Stimulated activated CD4-positive, alpha-beta T cell treated with anti-CD3 and anti-CD28 coated beads, Interleukin-1b, Interleukin-23, amount 100 ng/mL, for 1 hour (primary cell): ENCODE measurements at places on chromosomes 7 and 10.

DNA sequence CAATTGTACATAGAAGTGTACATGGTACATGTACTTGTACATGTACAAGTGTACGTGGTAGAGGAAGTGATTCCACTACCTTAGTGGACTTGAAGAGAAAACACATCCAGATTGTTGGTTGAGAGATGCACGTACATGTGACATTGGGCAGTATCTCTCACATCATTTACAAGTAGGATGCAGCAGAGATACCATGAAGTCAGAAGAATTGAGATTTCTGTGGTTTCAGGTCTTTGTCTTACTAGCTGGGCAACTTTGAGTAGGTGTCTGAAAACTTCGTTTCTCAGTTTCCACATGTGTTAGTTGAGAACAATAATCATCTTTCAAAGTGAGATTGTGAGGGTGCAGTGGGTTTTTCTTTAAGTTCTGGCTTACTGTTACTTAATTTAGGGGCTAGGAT, 21.5 kb downstream of the CLDN12 start:
- DNase-seq = no peak

GRCh38 chr7:80760292-80760691, 121.8 kb downstream of the CD36 start:
- DNase-seq = no peak

- DNase-seq = no peak
Measured at GRCh38 chr10:661597-662222, 27.8 kb downstream of the DIP2C start.

- DNase-seq = no peak
Measured at GRCh38 chr10:133475821-133476640, 22.3 kb downstream of the SCART1 start.

DNA sequence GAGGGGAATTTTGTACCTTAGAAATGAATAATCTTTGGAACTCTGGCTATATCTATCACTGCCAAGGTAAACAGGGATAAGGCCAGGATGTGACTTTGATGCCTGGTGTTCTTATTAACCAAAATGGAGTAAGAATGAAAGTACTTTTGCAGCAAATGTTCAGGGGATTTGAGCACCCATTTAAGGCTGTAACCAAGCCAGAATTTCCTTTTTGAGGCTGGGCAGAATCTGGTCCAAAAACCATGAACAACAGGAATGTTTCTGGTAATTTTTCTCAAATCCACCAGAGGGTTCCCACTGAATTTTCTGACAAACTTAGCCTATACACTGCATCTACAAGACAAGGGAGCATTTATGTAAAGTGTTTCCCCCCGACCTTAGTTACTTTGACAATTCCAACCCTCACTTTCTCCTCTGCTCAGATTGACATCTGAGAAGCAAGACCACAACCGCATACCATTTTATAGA, 120.6 kb downstream of the BAMBI start:
- no peak for DNase-seq

DNA sequence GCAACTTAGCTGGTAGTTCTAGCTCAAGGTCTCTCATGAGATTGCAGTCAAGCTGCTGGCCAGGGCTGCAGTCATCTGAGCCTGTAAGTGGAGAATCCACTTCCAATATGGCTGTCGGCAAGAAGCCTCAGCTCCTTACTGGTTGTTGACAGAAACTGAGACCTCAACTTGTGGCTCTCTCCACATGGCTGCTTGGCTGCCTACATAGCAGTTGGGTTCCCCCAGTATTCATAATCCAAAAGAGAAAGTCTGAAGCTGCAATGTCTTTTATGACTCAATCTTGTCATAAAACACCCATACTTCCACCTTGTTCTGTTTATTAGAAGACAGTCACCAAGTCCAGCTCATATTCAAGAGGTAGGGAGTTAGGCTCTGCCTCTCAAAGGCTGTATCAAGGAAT, 334.9 kb upstream of the KMT2E start:
- DNase-seq = no peak

- DNase-seq = no peak
Measured at GRCh38 chr7:158609313-158609974, 21.8 kb upstream of the PTPRN2 start.

DNA sequence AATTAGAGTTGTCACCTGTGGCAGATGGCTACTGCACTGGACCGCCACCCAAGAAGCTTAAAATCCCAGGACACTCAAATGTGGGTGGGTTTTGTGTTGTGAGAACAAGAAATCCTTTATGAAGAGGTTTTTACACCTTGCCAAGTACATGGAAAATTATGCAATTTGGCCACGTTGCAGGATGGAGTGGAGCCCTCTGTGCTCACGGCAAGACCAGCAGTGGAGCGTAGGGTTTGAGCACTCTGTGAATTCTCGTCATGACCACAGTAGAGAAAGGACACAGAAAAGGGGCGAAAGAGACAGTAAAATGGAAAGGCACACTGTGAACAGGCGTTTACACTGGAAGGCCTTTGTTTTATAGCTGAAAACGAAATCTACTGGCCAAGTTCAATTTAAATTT, 222.6 kb downstream of the ADARB2 start:
- no peak for DNase-seq

GRCh38 chr10:129033340-129033739, 433.7 kb upstream of the MGMT start:
- DNase-seq = no peak

DNA sequence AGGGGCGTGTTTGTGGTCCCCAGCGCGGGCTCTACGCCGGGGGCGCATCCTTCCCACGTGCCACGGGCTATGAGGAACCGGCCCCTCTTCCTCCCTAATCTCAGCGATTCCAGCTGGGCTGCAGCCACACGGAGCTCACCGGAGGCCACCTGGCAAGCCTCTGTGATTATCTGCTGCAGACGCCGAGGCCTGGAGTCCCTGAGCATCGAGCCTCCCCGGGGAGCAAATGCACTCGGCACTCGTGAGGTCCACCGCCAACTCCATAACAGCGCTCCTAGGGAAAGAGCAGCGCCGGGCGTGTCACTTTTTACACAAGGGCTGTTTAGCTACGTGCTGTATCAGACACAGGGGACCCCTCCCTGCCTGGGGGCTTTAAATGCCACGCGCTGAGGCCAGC, 101.2 kb downstream of the DYNC2I1 start:
- DNase-seq = no peak

DNA sequence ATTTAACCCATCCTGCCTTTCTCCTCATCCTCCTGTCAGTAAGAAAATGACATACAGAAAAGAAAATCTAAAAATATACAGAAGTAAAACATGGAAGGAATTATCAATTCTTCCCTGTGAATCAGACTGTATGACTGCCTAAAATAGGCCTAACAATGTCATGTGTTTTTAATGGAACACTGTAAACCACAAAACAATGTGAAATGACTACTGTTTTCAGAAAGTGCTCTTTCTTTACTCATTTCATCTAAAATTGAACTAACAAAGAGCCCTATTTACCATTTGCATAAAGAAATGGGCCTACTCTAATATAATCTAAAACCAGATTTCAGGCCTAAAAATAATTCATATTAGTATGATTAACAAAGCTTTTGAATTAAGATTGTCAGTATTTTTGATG, 35.7 kb downstream of the SEMA3E start:
- no peak for DNase-seq

- no peak for DNase-seq
Measured at GRCh38 chr10:97195706-97196222, 10.0 kb upstream of the SLIT1 start.

GRCh38 chr7:78141522-78142281, 343.1 kb downstream of the PHTF2 start:
- DNase-seq = no peak

GRCh38 chr7:119571666-119572065, 701.3 kb upstream of the KCND2 start:
- DNase-seq = no peak

- DNase-seq = no peak
Measured at GRCh38 chr7:142414135-142414534, 156.3 kb upstream of the PRSS58 start.

- DNase-seq = no peak
Measured at GRCh38 chr7:30029696-30030095, 1.5 kb downstream of the PLEKHA8 start.

- DNase-seq = no peak
Measured at GRCh38 chr7:15197042-15197977, 294.8 kb upstream of the DGKB start.

- DNase-seq = no peak
Measured at GRCh38 chr10:8336629-8337331, 282.3 kb downstream of the GATA3 start.

DNA sequence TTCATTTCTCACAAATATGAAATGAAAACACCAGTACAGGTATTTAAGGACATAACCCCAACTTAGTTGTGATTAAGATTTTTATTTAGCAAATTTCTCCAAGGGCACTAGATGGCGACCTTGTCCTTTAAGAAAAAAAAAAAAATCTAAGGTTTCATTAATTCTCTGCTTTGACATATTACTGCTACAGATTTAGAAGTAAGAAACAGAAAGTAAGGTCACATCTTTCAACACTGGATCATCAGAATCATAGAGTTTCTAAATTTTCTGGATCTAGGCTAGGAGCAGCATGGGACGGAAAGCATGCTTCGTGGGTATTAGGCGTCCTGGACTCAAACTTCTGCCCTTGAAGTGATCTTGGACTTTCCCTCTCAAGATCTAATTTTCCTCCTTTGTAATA, 85.5 kb upstream of the PRKG1 start:
- DNase-seq = no peak

DNA sequence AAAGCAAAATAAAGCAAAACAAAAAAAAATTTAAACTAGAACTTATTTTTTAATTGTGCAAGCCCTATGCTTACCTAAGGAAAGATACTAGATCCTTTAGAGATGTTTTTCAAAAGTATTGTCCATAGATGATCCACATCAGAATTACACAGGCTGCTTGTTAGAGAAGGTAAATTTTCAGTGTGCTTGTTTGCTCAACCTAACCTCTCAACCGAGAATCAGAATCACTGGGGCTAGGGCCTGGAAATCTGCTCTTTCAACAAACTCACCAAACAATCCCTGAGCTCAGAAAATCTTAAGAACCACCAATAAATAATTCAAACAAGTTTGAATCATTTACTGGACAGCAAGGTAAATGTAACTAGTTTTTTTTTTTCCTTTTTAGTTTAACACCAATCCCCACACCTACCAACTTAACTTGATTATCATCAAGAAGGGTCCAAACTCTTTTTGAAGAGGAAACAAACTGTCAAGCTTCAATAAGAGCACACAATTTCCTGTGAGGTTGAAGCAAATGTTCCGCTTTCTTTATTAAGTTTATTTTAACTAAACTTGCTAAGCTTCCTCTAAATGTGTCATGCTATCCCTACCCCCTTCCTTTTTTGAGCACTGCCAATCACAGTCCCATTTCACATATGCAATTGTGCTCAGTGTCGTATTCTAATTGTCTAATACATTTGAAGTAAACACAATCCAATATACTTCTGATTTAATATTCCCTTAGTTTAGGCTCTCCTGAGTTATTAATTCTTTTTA, 7.4 kb upstream of the TSPAN33 start:
- DNase-seq = no peak

GRCh38 chr7:158028971-158029370, 558.7 kb downstream of the PTPRN2 start:
- DNase-seq = no peak

- DNase-seq = no peak
Measured at GRCh38 chr10:14371581-14371980, 40.9 kb upstream of the FRMD4A start.

- no peak for DNase-seq
Measured at GRCh38 chr7:120985839-120986238, 2.7 kb upstream of the CPED1 start.

GRCh38 chr10:130717083-130717482, 580.9 kb downstream of the GLRX3 start:
- no peak for DNase-seq

DNA sequence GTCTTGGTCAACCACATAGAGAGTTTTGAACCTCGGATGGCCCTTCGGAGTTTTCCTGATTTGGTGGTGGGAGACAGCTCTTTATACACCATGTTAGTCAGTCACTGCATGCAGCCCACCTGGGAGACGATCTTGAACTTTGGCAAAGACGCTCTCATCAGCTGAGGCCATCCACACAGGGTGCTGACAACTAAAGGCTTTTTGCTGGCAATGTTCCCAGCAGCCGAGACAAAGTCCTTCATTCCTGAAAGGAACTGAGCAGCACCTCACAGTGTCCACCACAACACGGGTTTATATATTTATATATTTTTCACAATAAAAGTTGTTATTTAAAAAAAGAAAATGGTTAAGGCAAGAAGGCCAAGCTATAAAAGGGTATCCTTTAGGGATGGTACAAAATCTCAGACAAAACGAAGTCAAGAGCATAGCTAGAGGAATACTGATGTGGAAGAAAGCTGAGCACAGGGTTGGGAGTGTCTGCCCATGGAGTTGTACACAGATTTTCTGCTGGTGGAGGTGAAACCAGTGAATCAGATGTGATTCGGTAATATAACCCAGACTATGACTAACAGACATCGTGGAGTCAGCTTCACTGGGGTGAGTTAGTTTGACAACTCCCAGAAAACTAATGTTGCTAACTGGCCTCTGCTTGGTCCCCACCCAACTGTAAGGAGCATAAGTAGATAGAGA, 27.4 kb upstream of the CAPZA2 start:
- DNase-seq = no peak

GRCh38 chr10:110268971-110269370, 35.7 kb downstream of the SMNDC1 start:
- DNase-seq = no peak

DNA sequence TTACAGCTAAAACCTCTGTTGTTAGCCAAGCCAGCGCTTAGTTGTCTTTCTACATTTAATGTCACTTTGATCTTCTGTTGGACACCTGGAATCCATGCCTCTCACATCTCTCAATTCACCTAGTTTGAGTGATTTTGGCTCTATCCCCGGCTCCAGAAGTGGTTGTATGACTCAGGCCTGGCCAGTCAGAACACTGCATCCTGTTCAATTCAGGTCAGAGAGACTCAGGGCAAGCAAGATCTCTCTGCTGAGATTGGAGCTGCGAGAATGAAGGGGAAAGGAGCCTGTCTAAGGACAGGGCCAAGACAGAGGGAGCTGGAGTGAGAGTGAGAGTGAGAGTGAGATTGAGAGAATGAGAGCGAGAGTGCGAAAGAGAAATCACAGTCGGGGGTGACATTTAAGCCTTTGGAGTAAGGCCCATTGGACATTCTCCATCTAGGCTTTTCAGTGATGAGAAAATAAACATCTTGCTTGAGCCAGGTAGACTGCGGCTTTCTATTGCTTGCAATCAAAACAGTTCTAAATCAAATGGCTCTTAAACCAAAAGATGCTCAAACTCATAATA, 83.3 kb upstream of the DYNC1I1 start:
- DNase-seq = no peak

GRCh38 chr10:5971315-5971832, 6.0 kb downstream of the IL15RA start:
- DNase-seq = no peak

- DNase-seq = no peak
Measured at GRCh38 chr10:109846832-109847231, 76.5 kb downstream of the XPNPEP1 start.
